Left ventricle myocardium inferior (tissue), 1 donor: ENCODE measurements at places on chromosomes 3 and 15.

GRCh38 chr15:81085213-81085612 is 48.9 kb upstream of the CFAP161 start:
- DNase-seq: no peak

DNA sequence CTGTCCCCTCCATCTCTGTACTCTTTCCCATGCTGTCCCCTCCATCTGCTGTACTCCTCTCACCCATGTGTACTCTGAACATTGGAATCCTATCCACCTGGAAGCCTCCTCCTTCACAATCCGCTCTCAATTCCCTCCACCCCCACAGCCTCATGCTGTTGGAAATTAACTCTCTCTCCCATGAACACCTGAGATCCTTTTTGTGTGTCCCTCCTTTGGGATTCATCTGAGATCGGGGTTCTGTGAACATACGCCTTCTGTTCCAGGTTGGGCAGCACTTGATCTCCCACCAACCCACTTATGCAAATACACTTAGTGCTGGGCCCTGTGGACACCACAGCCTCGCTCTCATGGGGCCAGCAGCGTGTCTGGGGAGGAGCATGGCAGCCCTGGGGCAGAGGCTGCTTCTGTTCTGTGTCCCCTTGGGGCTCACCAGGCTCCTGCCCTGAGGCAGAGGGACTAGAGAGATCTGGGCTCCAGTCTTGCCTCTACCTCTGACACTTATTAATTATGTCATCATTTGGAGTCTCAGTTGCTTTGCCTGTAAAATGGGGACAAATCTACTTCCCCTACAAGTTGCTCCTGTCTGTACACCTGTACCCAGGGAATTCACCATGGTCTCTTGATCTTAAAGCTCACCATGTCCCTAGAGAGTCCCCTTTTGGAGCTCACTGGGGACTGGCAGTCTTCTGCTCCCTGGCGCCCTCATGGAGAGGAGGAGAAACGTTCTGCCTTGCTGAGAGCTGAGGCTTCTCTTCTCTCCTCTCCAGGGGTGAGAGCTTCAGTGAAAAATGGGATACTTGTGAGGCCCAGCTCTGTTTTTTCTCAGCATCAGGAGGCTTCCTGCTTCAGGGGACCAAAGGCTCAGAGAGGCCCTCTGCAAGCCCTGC is 42.7 kb downstream of the ITGA11 start:
- no peak for DNase-seq

DNA sequence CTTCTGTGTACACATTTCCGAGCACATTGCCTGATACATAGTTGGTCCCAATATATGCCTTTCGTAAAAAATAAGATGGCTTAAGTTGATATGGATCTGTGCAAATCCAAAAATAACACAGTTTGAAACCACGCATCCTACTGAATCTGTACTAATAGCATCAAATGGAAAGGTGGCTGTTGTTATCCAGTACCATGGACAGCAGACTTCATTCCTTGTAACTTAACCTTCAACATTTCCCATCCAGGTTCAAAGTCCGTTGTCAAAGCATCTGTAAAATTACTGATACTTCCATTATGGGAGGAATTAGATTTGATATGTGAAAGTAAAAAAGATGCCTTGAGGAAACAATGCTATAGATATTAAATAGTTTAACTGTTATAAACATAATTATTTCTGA is 65.5 kb upstream of the C3orf49 start:
- DNase-seq: no peak

DNA sequence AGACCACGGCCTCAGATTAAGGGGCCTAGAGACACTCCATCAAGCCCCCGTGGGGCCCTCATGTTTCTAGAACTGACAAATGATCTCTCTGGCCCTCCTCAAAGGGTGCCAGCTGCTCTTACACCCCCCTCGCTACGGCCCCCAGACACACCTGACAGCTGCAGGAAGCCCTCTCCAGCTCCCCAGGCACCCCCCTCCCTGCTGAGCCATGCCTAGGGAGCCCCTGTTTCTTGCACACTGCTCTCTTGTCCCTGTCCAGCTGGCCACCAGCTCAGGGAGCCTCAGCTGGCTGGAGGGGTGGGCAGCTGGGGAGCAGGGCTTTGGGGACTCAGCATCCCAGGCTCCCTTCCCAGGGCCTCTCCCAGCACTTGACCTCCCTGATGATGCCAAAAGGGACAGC is 14.8 kb downstream of the TNK2 start:
- DNase-seq: no peak

GRCh38 chr3:81274671-81275070 is 486.8 kb downstream of the GBE1 start:
- no peak for DNase-seq

DNA sequence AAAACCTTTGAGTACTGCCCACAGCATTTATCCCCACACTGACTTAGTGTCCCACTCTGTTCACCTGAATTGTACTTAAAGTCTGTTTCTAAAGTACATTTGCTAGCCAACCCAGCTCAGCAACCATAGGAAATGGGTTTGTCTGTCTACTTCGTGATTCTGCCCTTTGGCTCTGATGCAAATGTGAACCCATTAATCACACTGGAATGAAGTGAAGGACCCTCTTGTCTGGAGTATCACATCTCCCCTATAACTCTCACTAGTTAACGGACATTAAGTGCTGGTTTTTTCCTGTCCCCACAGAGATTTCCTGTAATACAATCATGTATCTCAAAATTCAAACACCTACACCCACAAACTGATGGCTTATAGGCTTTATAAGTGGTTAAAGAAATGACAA is 20.5 kb downstream of the EID1 start:
- no peak for DNase-seq

GRCh38 chr3:138477801-138478200 is 43.4 kb downstream of the ESYT3 start:
- no peak for DNase-seq

DNA sequence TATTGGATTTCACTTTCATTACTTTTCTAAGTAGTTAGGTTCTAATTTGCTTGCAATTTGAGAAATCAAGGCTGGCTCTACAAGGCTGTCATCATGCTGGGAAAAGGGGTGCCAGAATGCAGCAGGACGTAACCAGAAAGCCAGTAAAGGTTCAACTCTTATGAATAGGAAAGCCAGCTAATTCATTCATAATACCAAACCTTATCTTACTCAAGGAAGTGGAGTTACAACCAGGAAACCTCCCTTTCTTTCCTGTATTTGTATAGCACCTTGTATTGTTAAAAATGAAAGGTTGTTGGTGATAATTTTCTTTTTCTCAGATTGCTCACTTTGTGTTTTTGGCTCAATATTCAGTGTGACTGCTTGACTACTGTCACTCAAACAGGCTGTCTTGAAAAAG is 109.4 kb downstream of the FILIP1L start:
- no peak for DNase-seq

- no peak for DNase-seq
Measured at GRCh38 chr3:121584418-121584817, 8.8 kb upstream of the FBXO40 start.

DNA sequence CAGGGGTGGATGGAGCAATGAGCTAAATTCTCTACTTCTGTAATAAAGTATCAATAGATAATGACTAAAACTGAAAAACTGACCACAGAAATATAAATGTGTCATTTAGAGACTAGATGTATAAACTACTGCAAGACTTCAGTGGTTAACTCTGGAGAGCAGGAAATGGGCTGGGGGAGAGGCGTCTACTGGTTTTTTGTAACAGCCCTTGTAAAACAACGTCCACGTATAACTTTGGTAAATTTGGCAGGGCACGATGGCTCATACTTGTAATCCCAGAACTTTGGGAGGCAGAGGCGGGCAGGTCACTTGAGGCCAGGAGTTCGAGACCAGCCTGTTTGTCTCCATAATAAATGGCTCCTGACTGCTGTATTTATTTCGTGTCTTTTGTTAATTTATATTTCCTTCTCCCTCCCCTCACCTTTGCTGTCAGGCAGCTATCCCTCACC is 12.5 kb downstream of the RAB27A start:
- no peak for DNase-seq

DNA sequence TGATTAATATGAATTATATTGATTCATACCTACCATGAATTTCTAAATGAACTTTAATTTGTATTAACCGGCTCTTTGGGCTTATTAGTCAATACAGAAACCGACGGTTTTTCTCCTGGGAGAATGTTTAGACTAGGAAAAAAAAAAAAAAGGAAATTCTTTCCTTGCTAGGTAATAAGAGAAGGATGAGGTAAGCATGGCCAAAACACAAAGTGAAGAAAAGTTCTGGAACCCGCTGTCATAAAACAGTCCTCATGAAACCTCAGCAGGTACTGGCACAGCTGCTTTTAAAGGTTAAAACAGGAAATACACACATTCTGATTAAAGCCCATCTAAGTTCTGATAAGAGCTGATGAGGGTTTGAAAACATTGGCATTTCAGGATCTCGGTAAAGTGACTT is 30.8 kb upstream of the PSTPIP1 start:
- DNase-seq: no peak
